ENCODE measurements at places on chromosomes 12 and 14.

DNA sequence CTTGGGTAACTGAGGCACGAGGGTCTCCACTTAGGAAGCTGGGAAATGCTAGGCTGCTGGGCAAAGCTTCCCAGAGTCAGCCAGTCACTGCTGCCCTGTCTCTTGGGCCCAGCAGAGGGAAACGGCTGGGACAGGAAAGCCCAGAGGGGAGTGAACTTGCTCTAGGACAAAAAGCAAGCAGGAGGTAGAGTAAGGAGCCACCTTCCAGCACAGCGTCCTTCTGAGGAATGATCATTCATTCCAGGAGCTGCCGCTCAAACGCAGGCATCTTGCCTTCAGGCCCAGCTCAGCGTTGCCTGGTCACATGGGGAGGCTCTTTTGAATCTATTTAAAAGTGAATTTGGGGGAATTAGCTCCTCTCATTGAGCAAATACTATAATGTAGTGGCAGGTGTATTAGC is 118.6 kb downstream of the CRACR2A start:
- DNase-seq: no peak

DNA sequence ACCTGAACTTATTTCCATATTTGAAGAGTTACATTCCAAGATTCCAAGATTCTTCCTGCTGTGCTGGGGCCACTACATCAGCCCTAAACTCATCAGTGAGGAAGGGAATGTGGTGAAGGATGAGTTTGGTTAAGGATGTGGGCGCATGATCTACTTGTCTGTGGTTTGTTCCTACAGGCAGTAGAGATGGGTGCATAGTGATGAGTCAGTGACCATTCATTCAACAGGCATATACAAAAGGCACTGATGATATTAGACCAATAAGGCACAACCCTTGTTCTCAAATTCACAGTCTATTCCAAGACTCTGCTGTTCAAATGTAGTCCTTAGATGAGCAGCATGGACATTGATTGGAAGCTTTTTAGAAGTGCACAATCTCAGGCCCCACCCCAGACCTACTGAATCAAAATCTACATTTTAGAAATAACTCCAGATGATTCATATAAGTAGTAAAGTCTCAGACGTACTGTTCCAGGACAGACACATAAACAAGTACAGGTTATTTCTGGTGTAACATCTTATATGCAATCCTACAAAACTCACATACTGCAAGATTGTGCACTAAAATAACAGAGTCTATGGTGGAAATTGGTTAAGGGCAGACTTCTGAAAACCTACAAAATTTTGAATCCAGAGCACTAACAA is 47.7 kb upstream of the MAP3K9 start:
- no peak for DNase-seq

DNA sequence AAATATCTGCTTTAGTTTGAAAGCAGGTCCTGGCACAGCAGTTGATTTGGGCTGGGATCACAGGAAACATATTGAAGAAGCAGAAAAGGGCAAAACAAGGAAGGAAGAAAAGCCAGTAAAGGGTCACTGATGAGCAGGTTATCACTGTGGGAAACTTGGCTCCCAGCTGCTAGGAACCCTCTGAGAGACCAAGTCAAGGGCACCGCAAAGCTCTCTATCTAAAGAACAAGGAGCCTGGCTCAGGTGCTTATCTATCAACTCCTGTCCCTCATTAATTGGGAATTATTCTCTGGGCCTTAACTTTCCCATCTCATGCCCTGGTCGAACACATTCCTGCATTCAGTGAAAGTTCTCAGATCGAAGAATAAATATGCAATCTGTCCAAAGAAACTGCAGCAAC is 450.9 kb upstream of the RPL10L start:
- DNase-seq: no peak

- DNase-seq: no peak
These were observed 30.5 kb downstream of the PLXNC1 start for GRCh38 chr12:94178882-94179281.

DNA sequence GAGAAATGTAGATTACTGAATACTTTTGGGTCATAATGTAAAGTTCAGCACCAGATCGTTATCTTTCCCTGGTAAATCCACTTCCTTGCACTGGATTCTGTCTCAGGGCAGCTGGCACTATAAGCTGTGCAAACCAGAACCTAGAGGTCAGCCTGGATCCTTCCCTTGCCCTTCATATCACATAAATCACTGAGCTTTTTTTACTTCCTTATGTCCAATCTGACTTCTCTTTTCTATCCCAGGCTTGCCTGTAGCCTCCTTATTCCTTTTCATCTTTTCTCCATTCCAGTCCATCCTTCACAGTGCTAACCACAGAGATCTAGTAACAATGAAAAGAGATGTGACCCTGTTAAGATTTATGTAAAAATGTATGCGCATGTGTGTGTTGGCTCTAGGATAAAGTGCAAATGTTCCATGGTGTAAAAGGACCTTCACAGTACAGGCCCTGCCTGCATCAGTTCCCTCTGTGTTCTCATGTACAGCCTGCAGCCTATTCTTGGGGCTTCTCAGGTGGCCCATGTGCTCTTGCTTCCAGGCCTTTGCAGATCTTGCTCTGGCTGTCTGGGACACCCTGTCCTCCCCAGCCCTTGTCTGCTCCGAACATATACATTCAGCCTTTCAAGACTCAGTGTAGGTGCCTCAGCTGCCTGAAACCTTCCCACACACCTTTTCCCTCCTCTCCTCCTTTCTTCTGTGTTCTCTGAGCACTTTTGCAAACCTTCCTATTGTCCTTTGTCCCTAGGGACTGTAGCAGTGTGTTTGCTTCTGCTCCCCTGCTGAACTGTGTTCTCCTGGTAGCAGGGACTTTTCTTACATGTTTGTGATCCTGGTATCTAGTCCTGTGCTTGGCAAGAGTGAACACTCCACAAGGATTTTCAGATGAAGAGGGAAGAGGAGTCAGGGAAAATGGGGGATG is 30.0 kb downstream of the PELI2 start:
- no peak for DNase-seq

- no peak for DNase-seq
These were observed 13.9 kb upstream of the DCD start for GRCh38 chr12:54662026-54662425.

DNA sequence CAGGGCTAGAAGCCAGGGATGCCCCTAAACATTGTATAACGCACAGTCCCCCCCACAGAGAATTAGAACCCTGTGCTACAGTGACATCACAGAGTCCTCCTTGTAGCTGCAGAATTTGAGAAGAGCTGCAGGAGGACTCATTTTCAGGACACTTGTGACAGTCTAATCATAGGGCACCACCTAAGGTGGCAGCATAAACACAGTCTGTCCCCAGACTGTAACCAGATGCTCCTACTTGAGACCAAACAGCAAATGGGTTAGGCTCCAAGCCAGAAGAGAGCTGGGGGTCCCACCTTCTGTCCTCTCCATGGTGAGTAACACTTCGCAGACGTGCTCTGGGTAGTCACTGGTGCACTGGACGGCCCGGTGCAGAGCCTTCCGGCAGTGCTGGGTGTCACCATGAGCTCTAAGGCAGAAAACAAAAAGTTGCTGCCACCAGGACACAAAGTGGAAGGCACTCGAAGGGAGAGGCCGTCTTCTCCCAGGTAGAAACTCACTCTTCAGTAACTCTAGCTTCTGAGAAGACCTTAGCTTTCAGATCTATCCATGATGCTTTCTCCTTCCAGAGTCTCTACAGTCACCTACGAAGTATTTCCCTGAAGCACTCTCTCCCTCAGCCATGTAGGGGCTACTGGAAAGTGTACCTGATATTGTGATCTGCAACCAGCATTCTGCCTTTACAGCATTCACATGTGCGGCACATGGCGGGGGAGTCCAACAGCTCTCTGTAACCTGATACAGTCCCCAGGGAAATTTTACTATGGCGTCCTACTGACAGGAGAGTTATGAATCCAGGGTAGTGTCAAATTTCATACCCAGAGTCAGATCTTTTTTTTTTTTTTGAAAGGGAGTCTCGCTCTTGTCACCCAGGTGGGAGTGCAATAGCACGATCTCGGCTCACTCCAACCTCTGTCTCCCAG is 17.1 kb downstream of the FICD start:
- no peak for DNase-seq

- peak; percentile 42 for DNase-seq
These were observed 39.7 kb downstream of the PPTC7 start for GRCh38 chr12:110543252-110543959.

DNA sequence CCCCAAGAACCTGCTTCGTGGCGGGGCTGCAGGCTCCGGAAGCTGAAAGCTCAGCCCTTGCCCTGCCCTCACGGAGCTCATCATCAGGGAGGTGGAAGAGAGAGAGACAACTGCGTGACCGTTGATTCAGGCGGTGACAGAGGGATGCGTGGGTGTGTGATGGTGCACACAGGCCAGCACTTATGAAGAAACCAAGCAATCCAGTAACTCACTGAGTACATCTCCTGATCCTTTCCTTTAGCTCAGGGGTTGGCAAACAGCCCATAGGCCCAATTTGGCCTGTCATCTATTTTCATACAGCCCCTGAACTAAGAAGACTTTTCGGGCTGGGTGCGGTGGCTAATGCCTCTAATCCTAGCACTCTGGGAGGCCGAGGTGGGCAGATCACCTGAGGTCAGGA is 49.9 kb downstream of the TESC start:
- DNase-seq: no peak

- DNase-seq: peak; percentile 78
These were observed 885.8 kb upstream of the TMEM132C start for GRCh38 chr12:127381043-127381668.

DNA sequence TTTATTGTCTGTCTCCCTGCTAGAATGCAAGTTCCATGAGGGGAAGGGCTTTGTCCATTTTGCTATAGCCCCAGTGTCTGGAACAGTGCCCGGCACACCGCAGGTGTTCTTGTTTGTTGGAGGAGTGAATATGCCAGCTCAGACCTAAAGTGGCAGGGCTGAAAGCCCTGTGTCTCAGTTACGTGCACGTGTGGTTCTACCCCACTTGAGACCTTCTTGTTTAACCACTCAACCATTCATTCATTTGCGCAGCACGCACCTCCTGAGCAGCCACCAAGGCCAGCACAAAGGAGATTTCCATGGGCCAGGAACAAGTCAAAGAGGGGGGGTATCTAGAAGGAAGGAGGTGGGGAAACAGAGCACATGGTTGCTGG is 338.0 kb upstream of the FKBP4 start:
- no peak for DNase-seq

GRCh38 chr12:9851050-9851449 is 18.1 kb downstream of the CLEC2B start:
- no peak for DNase-seq
